DMS153 (cell line): ENCODE measurements at places on chromosomes 3 and 15.
A peak's percentile ranks its signal among the peaks of the same experiment; 100 is the strongest.

- no peak for DNase-seq
Measured at GRCh38 chr3:31288641-31289100, 244.1 kb upstream of the STT3B start.

DNA sequence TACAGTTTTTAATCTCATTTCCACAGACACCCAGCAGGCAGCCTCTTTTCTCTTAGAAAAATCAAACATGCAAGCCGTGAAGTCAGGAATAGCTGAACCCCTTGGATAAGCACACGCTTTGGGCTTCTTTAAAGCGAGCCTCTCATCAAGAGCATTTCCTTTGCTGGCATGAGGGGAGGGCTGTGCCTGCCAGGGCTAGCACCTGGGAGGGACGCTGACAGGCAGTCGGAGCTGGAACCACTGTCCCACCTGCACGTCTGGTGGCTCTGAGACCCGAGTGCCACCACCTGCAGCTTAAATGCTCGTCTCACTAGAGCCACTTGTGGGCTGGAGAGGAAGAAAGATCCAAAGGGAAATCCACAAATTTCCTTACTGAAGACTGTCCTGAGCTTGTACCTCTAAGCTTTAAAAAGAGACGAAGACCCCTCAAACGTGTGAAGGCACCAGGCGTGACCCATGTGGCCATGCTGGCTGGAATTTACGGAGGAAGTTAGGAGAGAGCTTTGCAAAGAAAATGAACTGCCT, 9.4 kb downstream of the MAP6D1 start:
- no peak for DNase-seq

GRCh38 chr3:56624725-56625124, 58.3 kb downstream of the TASOR start:
- DNase-seq, result no peak

GRCh38 chr3:177114253-177114652, 83.0 kb downstream of the TBL1XR1 start:
- no peak for DNase-seq

- peak; percentile 76 for DNase-seq
Measured at GRCh38 chr3:170506556-170506955, 79.3 kb downstream of the SLC7A14 start.

- DNase-seq, result no peak
Measured at GRCh38 chr3:10389995-10390394, 69.1 kb upstream of the SEC13 start.

GRCh38 chr15:29312387-29312786, 42.8 kb upstream of the NSMCE3 start:
- no peak for DNase-seq

GRCh38 chr3:143532091-143532490, 316.2 kb downstream of the SLC9A9 start:
- no peak for DNase-seq

DNA sequence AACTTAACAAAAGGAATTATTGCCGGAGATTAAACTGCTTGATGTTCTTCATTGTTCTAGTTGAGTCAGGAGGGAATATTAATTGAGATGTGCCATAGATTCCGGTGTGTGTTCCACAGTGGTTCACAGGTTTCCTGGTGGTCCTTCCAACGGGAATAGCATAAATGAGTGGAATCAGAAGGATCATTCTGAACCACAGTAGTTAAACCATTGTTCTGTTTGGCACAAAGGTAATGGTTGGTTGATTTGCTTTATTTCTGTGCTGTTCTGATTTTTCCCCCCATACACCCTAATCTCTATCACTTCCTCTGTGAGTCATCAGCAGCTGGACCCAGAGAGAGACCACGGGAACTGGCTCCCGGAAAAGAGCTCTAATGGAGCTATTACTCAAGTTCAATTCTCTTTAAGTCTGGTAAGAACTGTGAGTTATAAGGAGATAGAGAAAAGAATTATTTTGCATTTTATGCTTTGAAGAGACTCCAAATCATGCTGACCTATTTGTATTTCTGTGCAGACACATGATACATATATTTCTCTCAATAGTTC, 627.2 kb downstream of the ZIC1 start:
- no peak for DNase-seq

GRCh38 chr3:45638299-45639043, 43.9 kb downstream of the LIMD1 start:
- DNase-seq, result no peak

DNA sequence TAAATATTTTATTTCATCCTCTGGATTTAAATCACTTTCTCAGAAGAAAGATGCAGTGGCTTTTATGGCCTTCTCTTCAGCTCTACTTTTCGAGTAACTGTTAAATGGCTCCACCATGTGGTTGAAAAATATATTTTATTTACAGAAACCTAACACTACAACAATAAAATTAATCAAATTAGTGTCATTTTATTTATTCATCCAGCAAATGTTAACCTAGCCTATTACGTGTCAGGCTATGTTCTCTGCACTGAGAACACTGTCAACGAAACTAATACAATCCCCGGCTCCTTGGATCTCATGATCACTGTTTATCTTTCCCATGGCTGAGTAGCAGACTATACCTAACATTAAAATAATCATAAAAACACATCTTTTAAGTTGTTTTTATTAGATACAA, 148.0 kb upstream of the OSTN start:
- no peak for DNase-seq

DNA sequence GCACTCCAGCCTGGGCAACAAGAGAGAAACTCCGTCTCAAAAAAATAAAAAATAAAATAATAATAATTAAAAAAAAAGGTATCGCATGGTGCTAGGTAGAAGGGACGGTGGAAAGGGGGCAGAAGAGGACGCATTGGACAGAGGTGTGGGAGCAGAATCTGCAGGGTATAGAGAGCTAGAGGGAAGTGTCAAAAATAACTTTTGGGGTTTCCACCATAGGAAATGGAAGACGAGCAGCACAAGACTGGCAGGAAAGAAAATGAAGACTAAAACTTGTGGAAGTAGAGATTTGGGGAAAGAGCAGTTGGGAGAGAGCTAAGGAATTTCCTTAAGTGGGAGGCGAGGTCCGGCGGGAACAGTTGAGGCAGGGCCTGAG, 585 bp upstream of the MKRN2 start:
- no peak for DNase-seq

DNA sequence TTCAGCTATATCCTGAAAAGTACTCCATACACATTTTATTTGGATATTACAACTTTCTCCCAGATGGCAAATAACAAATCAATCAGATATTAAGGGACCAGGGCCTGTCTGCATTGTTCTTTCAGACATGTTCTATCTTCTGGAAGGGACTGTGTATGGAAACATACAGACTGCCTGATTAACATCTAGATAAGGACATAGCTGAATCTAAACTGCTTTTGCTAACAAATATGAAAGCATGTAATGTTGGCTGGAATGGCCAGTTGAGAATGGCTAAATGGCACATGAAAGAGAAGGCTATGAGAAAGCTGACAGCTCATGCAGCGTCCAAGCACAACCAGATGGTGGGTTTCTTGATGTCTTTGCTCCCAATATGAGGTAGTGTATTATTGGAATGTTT, 149.4 kb downstream of the CFAP20DC start:
- no peak for DNase-seq

DNA sequence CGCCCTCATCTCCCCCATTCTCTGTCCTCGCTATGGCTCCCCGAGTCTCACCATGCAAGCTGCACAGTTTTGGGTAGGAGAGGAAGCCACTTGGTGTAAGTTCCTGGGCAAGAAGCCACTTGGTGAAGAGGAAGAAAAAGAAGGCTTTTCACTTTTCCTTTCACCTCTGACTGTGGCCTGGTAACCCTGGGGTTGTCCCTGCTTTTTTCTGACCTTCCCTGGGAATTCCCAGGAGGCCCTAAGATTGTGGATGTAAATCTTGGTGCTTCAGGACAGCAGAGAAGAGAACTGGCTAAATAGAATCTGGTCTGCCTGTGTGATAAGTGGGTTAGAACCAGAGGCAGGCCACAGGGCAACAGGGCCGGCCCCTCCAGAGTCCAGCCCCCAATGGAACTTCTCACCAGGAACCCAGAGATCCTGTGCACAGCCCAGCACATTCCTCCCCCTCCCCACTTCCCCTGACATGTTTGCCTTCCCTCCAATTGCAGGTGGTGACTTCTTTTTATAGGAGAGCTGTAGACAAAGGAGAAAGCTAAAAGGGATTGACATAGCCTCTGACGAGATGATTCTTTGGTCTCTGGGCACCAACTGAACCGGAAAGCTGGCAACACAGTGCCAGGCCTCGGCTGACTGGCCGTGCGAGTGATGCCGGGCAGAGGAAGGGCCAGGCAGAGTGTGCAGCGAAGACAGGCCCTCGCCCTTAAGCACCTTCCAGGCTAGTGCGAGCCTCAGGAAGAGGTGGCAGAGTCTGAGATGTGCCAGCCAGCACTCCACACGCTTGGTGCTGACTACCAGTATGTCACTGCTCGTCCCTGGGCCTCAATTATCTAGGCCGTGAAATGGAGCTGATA, 19.4 kb upstream of the SKOR1 start:
- DNase-seq, result peak; percentile 47

DNA sequence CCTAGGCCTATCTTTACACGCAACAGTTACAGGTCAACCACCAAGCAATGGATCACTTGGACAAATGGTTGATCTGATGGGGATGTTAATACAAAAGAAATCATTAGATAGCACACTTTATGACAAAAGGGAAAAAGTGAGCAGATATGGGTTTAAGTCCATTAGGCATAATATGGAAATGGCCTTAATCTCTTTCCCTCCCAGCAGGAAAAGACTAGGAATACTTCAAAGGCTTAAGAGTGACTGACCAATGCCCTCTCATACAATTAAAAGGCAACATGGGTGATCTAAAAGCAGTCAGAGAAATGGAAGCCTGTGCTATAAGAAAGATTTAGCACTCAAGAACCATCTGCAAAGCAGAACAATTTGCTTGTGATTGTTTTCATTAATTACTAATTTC, 3.3 kb downstream of the PRTG start:
- no peak for DNase-seq

DNA sequence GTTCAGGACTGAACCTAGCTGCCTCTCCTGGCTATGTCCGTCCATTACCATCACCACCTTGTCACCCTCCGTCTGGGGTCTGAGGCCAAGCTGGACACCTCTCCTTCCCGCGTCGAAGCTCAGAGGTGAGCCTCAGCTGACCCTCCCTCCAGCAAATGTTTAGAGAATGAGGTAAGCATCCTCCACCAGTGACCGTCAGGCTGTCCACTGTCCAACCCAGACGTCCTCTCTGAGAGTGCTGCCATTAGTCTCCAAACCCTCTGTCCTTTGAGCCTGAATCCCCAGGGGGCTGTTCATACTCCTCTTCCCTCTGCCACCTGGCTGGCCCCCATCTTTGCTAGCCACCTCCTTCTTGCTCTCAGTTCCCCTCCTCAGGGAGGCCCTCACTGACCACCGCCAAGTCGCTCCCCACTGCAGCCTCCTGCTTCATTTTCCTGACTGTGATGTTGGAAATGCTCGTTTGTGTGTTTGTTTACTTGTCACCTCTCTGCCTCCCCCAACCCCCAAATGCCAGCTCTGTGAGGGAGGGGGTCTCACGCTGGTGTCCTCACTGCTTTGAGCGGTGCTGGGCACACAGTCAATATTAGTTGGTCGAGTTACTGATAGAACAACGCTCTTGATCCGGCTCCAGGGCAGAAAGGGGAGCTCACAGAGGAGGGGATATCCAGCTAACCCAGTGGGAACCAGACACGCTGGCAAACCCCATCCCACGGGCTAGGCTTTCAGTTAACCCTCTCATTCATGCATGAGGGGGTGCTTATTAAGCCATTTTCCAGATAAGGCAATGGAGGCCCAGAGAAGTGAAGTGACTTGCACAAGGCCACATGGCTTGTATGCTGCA, 64.9 kb downstream of the IQSEC1 start:
- no peak for DNase-seq

DNA sequence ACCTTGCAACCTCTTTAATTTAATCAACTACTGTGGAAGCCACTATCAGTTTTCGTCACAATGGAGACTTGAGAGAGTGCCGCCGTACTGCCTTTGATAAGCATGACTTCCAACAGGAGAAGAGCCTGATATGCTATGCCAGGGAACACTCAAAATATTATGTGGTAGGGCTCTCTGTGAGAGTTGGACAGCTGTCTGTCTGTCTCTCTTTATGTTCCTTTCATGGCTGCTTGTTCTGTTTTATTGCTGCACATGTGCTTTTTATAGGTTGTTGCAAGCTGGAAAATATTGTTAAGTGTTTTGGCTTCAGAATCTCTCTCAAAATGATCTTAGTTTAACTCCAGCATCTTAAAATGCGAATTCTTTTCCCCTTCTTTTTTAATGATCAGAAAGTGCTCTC, 249.4 kb upstream of the RARB start:
- no peak for DNase-seq

GRCh38 chr3:24264748-24265158, 229.9 kb downstream of the THRB start:
- DNase-seq, result no peak

DNA sequence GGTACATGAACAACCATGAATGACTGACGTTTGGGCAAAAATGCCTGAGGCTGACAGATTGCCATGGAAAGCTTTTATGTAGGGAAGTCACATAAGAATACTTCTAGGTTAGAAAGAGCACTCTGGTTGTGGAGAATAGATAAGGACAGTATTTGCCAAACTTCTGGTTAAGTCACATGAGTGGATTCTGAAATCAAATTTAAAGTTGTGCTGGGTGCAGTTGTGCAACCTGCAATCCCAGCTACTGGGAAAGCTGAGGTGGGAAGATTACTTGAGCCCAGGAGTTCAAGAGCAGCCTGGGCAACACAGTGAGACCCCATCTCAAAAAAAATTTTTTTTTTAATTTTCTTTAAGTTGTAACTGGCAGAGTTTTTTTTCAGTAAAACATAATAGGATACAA, 7.2 kb upstream of the ZNF148 start:
- no peak for DNase-seq

GRCh38 chr3:177478170-177478867, 281.0 kb upstream of the TBL1XR1 start:
- no peak for DNase-seq

- no peak for DNase-seq
Measured at GRCh38 chr15:75350601-75351361, 3.9 kb downstream of the NEIL1 start.
